ENCODE measurements at places on chromosomes 3 and 15.

GRCh38 chr15:66716656-66717020 is 14.6 kb downstream of the SMAD6 start:
- DNase-seq, result no peak

DNA sequence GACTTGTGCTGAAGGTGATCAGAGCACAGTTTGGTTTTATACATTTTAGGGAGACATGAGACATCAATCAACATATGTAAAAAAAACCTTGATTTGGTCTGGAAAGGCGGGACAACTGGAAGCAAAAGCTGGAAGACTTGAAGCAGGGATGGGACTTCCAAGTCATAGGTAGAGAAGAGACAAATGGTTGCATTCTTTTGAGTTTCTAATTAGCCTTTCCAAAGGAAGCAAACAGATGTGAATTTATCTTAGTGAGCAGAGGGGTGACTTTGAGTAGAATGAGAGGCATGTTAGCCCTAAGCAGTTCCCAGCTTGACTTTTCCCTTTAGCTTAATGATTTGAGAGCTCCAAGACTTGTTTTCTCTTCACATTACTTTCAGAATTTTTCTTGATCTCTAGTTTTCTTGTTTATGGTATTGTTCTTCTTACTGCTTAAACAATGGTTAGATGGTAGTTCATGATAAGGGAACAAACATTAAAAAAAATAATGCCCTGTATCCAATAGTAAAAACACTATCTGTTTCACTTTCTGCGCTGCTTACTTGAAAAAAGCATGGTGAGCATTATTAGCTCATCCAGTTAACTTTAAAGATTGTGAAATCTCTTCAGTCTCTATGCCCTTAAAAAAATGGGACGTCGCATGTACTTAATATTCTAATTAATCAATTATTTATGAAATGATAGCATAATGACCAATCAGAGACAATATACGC is 48.5 kb upstream of the BCHE start:
- no peak for DNase-seq

DNA sequence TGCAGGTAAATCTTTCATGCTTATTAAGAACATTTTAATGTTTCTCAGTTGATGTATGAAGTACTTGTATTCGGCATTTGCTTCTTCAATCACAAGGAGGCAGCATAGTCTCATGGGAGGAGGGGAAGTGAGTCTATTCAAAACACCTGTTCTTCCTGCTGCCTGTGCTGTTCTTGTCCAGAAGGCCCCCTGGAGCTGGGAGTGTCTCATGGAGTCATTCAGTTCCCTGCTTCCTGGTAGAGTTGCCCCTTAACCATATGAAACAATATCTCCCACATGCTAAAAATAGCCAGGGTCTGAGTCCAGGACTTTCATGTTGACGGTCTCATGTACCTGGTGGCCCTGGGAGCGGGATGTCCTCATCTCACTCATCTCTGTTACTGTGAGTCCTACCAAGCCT is 15.5 kb upstream of the PPP1R2 start:
- no peak for DNase-seq

DNA sequence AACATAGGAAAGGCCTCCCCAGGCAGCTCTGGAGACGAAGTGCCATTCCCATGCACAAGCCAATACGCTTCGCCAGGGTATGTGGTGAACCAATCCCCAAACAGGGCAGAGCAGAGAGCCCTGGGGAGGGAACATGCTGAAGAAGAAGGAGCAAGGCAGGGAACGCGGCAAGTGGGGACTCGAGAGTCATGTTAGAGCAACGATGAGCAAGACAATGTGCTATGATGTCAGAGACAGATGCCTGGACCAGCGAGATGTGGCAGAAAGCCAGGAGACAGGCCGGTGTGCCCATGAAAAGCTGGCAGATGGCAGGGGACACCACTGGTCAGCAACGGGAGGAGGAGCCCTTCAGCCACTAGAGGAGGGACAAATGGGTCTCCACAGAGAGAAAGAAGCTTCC is 39.6 kb downstream of the NIPA2 start:
- no peak for DNase-seq

DNA sequence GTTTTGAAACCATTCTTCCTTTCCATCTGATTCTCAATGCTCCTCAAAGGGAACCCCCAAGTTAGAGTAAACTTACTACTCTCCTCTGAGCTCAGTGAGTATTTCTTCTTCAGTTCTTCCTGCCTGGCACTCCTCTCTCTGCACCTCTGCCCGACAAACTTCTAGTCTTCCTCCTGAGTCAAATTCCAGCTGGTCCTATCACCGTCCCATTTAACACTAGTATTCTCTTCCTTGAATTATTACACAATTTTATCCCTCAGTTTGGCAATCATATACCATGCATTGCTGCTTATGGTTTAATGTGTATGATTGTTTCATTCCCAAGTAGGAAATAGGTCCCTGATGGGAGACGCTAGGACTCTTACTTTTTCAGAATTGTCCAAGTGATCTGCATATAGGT is 279.7 kb downstream of the MECOM start:
- no peak for DNase-seq

DNA sequence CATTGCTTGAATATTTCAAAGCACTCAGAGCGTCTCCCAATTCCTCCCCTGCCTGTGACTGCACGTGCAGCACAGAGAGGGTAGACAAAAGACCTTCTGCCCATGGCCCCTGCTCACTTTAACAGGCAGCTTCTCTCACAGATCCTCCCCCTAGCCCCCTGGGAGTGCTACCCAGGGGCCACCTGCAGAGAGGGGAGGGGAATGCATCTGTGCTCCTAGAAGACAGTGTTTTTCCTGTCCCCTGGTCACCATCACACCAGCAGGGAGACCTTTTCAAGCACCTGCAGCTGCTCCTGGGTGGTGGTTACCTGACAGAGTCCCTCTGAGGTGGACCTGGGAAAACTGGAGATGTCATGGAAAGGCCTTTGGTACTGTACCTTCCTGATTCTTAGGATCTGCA is 56.7 kb upstream of the PRR23C start:
- no peak for DNase-seq

DNA sequence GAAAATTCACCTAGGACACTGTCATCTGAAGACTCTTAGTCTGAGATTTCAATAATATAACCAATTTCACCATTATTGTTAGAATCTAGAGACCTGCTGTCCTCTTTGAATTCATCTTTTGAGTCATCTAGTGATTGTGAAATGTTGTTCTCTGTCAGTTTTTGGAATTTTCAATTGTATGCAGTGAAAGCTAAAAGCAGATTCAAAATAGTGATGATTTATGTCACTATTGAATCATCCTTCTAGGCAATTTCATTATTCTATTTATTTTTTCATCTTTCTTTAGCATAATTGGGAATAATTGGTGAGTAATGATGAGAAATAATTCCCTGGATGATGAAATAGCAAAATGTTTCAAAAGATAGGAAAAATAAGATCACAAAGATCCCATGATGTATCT is 101.7 kb upstream of the EIF1B start:
- no peak for DNase-seq

- DNase-seq, result no peak
Measured at GRCh38 chr3:7760718-7761117, 740.9 kb upstream of the LMCD1 start.

DNA sequence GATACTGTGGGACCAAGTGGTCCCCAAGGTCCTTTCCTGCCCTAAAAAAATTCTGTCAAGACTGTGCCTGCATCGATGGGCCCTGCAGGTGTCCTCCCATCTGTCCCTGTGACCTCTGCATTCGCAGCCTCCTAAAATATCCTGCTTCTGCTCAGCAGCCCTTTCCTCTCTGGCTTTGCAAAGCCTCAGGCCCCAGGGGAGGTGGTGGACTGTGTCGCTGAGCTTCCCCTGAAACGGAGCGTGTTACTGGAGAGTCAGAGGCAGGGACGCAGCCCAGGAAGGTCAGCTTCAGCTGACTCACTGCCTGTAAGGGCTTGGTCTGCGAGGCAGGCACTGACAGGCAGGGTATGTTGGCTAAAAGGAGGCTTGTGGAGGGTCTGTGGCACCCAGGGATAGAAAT is 110.0 kb downstream of the RAB11A start:
- no peak for DNase-seq

DNA sequence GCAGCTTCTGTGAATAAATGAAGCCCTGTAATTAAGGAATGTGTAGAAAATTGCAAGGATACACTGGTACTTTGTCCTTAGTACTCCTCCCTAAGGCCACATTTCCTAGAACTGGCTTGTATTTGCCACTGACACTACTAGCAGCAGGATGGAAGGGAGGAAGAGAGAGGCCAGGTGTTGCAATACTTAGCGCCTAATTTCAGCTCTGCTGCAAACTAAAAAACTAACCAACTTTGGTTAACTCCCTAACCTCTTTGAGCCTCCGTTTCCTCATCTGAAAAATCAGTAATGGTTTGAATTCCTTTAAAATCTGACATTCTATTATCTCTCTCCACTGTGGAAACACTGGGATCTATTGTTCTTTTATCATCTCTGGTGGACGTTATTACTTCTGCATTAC is 257.0 kb downstream of the SV2B start:
- DNase-seq, result no peak

DNA sequence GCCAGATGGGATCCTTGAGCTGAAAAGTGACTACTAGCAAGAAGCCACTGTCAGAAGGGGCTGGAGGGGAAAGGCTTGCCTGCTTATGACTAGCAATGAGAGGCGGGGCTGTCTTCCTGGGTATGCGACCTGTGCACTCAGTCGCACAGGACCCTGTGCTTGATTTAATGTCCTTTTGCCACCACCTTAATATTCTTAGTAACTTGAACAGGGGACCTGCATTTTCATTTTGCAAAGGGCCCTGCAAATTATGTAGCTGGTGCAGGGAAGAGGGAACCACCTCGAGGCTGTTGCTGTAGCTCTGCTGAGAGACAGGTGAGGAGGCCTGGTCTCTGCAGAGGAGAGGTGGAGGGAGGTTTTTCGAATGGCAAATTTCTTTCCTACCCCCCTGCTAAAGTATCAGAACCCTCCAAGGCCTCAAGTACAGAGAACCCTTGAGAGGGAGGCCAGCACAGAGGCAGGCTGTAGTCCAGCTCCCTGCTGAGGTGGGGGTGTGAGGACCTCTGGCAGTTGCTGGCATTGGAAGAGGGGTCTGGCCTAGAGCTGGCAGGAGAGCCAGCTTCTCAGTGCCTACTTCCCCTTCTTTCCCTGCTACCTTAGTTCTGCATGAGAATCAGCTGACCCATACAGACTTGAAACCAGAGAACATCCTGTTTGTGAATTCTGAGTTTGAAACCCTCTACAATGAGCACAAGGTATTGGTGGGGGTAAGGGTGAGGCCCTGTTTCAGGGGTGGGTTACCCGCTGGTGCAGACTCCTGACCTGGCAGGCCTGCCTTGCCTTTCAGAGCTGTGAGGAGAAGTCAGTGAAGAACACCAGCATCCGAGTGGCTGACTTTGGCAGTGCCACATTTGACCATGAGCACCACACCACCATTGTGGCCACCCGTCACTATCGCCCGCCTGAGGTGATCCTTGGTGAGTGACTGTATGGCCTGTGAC is 11.4 kb downstream of the CLK3 start:
- DNase-seq, result no peak

GRCh38 chr3:127491323-127491722 is 99.2 kb downstream of the TPRA1 start:
- DNase-seq, result no peak

DNA sequence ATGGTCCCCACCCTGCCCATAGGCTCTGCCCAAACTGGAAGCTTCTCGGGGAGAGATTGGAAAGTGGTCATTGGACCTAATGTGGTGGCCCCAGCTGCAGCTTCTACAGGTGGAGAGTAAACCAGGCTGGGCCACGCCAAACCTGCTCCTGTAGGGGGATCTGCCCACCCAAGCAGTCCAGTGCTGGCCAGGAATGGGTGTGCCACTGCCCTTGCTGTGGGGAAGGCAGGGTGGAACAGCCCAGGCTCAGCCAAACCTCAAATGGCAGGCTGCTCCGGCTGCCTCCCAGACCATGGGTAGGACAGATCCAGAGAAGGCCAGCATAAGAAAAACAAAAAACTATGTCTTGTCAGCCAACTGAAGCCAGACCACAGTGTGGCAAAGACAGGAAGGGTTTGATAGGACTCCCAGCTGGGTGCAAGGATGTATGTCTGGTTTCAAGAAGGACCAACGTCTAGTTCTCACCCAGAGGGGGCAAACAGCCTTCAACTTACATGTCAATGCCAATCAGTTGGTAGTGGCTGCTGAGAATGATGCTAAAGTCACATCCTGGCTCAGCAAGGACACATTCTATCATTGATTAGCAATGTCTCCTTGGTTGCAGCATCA is 267.3 kb downstream of the UACA start:
- no peak for DNase-seq

GRCh38 chr15:61834076-61834697 is 226.1 kb downstream of the VPS13C start:
- DNase-seq, result peak; percentile 10

DNA sequence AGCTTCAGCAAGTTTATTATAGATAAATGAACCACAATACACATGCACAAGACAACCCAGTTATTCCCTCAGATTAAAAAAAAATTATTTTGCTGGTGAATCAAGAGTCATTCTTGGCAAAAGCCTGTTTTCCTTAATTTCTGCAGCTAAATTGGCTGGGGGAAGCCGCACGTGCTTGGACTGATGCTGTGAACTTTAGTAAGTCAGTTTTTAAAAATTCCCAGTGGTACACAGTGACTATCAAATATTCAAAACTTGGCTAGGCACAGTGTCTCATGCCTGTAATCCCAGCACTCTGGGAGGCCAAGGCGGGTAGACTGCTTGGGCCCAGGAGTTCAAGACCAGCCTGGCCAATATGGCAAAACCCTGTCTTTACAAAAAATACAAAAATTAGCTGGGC is 23.9 kb downstream of the EHD4 start:
- no peak for DNase-seq

DNA sequence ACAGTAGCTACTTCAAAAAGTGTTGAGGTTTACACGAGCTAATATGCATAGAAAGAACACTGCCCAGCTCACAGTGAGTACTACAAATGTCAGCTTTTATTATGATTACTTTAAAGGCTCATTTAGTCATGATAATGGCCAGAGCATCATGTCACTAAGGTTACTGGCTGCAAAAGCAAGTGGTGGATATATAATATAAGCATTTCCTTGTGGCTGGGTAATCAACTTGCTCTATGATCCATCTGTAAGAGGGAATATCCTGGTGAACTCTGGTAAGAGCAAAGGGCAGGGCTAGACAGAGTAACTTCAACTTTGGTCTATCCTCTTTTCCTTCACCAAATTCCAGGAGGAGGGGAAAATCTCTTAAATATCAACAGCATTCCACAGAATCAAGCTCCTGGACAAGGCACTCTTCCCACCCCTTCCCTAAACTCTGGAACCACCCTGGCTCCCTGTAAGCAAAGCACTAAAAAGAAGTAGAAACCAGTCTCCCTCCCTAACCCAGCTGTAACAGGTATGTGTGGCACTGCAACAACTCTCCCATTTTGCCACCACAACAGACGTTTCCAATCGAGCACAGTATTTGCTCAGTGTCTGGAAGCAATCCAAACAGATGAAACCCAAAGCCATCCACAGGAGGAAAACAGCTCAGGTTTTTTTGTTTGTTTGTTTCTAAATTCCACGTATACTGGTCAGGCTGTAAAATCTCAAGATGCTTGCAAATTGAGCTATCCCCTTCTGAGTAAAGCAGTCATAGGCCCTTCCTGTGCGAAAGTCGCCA is 13.4 kb downstream of the B4GALT4 start:
- DNase-seq, result no peak

DNA sequence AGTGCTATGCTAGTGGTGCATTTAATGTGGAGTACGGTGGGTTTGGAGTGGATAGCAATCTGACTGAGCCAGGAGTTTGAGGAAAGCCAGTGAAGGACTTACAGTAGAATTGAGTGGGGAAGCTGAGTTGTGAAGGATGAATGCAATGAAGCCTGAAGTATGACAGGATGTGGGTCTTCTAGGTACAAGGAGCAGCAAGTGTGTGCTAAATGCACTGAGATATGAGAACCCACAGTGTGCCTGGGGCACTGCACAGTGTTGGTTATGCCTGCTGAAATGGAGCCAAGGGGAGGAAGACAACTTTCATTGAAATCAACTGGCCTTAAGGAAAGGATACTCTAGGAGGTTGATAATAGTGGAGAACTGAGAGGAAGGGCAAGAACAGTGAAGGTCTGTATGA is 105.5 kb upstream of the MRPL3 start:
- no peak for DNase-seq

Measured in epithelial cell of proximal tubule (primary cell).